ENCODE measurements at places on chromosomes 6 and 20. TPM values are rescaled to one million over a fixed set of nuclear protein-coding genes. Genes with fewer than 3 reads are reported as not detected.

The C6orf141 gene
- 21.5 TPM for total RNA-seq

The TMC2 gene
- not detected for total RNA-seq

The MYLK4 gene
- 0.04 TPM for total RNA-seq

The KCNK16 gene
- total RNA-seq = not detected

The GSTA1 gene
- total RNA-seq = not detected

The EYS gene
- 0.27 TPM for total RNA-seq

The GSTA2 gene
- total RNA-seq = not detected

The KIF13A gene
- total RNA-seq = 34.6 TPM

The ZC3H12D gene
- not detected for total RNA-seq

The TULP1 gene
- not detected for total RNA-seq

The SLC26A8 gene
- total RNA-seq = not detected

The PRR18 gene
- total RNA-seq = not detected

The EDN3 gene
- total RNA-seq = not detected
